Stimulated activated CD4-positive, alpha-beta T cell treated with anti-CD3 and anti-CD28 coated beads, Interleukin-12 subunit alpha, Interleukin-12 subunit beta, amount 100 ng/mL, for 4 hours (primary cell): ENCODE measurements at places on chromosomes 6 and 20.

- peak; percentile 43 for DNase-seq
Observed at GRCh38 chr6:37173493-37174195, 3.7 kb downstream of the PIM1 start.

DNA sequence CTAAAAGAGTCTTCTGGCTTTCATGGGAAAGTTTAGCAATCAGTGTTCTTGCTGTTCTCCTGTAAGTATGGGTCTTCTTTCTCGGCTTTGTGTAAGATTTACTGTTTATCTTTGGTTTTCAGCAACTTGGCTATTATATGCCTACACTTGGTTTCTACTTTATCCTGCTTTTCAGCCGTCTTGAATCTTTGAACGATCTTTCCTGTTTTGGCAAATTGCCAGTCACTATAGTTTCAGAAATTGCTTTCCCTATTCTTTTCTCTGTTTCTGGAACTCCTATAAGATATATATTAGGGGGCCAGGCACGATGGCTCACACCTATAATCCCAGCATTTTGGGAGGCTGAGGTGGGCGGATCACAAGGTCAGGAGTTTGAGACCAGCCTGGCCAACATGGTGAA is 14.6 kb upstream of the SRPK1 start:
- DNase-seq: no peak

GRCh38 chr6:158848490-158848895 is 29.3 kb upstream of the EZR start:
- no peak for DNase-seq

GRCh38 chr6:91415031-91415605 is 828.2 kb upstream of the MAP3K7 start:
- DNase-seq: no peak

DNA sequence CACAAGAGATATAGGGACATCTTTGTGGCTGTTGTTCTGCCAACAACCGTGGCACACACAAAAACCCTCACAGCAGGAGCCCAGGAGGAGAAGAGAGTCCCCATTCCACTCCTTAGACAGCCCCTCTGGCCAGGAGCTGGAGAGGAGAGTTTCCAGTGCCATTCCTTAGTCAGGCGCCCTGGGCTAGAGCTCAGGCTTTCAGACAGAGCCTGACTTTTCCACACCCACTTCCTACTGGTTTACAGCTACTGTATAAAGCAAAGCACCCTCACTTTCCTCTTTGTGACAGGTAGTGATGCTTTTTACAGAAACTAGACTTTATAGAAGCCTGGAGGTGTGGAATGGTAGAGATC is 145.9 kb downstream of the SYCP2 start:
- no peak for DNase-seq

GRCh38 chr6:32700391-32701040 is 34.1 kb upstream of the HLA-DQB1 start:
- peak; percentile 13 for DNase-seq

GRCh38 chr6:105259913-105260889 is 80.4 kb upstream of the POPDC3 start:
- DNase-seq: no peak

DNA sequence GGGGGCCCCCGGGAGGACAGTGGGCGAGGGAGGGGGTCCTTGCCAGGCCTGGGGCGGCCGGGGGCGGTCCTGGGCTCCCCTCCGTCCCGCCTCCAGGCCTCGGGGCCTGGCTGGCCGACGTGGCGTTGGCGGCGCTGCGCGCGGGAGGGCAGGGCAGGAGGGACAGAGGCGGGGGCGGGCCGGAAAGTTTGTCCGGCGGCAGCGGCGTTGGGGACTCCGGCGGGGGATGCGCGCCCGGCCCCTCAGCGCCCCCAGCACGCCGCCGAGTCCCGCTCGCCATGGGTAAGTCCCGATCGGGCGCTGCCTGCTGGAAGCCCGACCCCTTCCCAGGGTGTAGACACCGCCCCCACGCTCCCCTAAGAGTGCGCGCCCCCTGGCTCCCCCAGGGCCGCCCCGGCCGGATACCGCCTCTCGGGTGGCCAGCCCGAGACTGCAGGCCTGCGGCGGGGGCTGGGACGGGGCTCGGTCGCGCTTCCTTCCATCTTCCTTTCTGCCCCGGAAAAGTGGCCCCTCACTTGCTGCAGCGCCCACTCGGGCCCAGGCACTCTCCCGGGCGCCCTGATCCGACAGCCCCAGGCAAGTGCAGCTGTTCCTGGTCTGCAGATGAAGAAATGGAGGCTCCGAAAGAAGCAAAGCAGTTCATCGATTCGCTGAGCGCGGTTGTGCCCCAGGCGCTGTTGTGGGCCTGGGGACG is at the start of gene SLC2A10:
Gene SLC2A10, plus strand, starts transcription at position 191 of the 694 bp plus-strand sequence. Its CDS starts 88 bp downstream, at position 279.
- no peak for DNase-seq

GRCh38 chr20:52103913-52104545 is 87.5 kb downstream of the ZFP64 start:
- DNase-seq: peak; percentile 5

DNA sequence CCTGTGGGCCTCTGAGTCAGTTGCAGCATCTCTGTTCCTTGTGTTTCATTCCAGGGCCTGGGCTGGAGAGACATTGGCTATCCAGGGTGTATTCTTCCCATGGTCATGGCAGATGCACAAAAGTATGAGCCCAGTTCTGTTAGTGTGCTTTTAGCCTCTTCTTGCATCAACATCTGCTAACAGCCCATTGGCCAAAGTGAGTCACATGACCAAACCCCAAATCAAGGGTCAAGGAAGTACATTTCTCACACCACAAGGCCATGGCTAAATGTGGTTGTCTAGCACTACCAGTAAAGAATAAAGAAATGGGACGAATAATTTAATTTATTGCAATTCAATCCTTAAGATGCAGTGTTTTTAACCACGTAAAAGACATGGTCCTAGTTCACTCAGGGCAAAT is 43.9 kb downstream of the NRN1 start:
- DNase-seq: no peak

DNA sequence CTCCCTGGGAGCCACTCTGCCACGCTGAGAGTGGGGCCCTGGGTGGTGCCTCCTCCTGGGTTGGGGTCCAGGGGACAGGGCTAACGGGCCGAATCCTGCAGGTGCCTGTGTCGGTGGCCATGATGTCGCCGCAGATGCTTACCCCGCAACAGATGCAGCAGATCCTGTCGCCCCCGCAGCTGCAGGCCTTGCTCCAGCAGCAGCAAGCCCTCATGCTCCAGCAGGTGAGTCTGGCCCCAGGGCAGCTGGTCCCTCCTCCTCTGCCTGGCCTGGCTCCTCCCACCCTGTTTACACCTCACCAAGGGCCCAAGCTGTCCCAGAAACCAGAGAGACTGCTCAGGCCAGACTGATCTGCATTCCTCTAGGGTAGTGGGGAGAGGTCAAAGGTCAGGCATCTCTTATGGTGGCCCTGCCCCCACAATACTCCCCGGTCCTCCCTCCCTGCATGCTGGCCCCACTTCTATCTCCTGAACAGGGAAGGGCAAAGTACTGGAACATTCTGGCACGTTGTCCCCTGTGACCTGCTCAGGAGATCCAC is 38.6 kb downstream of the FOXP4 start:
- no peak for DNase-seq

DNA sequence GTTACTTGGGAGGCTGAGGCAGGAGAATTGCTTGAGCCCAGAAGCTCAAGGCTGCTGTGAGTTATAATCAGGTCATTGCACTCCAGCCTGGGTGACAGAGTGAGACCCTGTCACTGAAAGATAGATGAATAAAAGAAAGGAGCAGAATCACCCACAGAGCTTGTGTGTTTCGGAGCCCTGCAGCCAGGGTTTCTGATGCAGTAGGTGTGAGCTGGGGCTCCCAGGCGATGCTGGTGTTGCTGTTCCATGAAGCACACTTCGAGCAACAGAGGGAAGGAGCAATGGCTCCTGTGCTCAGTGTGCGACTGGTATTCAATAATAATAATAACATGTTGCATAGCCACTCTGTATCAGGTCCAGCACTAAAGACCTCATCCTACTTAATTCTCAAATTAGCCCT is 197.5 kb upstream of the CST7 start:
- DNase-seq: no peak

- no peak for DNase-seq
Observed at GRCh38 chr20:19633985-19634384, 124.1 kb upstream of the RIN2 start.

DNA sequence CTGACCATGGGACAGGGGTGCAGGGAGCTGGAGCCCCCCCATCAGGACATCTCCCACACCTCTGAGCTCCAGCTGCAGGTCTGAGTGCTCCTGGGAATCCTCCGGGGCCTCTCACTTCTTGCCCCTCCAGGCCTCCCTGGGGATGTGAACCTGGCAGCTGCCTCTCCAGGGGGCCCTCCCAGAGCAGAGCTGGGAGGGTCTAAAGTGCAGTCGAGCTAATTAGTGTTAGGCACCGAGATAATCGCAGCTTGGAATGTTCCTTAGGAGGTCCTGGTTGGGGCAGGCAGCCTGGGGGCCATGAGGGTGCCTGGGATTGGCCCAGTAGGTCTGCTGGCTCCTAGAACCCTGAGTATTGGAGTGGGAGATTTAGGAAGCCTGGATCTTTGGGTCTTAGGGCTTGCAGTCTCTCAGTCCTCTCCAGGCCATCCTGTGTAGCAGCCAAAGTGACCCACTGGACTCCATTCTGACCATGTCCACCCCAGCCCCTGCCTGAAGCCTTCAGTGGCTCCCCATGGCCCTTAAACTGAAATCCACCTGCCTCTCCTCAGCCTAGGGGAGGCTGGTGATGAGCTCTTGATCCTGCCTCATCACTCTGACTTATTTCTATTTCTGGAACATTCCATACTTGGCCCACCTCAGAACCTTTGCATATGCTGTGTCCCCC is 26.0 kb downstream of the CEBPB start:
- DNase-seq: no peak

DNA sequence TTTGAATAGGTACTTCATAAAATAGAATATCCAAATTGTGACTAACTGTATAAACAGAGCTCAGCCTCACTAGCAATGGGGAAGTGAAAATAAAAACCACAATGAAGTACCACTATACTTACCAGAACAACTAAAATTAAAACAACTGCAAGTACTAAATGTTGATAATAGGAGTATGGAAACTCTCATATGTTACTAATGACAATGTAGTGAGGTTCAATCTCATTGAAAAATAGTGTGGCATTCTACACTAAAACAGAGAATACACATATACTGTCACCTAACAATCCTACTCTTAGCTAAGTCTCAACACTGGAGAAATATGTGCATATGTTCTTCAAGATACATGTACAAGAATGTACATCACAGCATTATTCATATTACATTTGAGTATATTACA is 132.0 kb upstream of the CARMIL1 start:
- no peak for DNase-seq

GRCh38 chr6:169365567-169366257 is 112.1 kb upstream of the THBS2 start:
- DNase-seq: no peak

- no peak for DNase-seq
Observed at GRCh38 chr20:53154540-53154939, 182.4 kb downstream of the TSHZ2 start.

DNA sequence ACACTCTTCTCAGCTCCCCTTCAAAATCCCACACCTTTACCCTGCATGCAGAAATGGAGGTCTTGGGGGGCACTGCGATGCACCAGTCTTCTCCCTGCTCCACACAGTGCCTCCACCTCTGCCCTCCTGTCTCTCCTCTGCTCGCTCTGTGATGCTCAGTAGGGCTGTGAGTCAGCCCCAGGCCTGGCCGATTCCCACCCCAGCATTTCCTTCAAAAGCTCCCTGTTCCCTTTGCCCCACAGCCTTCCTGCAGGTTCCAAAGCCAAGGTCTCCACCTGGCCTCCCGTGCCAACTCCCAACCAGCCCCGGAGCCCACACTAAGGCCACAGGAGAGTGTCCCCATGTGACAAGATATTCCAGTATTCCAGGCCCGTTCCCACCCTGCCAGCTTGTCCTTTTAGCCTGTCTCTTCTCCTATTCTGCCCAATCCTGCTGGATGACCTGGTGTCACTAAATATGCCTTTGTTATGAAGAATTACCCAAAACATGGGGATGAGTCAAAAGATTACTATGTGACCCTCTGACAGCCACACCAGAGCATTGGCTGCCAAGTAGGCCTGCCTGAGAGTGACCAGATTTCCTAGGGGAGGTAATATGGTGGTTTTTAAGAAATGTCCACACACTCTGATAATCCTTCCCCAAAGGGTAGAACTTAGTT is 118.9 kb upstream of the NXT1 start:
- DNase-seq: no peak

DNA sequence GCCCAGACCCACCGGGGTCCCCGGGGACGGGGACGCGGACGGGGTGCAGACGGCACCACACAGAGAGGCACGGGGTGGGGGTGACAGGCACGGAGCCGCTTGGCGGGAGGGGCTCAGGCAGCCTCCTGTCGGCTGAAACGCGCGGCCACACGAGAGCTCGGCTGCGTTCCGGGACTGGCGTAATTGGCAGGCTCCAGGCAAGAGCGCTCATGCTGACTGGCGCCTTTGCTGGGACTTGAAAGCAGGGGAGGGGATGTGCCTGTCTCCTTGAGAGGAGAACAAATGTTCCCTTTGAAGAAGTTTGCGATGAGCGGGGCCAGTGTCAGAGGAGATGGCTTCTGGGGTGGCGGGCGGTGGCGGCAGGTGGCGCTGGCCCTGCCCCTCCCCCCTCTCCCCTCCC is 25.8 kb downstream of the BHLHE23 start:
- DNase-seq: no peak

GRCh38 chr6:64040113-64040512 is 404.5 kb downstream of the PHF3 start:
- DNase-seq: no peak

DNA sequence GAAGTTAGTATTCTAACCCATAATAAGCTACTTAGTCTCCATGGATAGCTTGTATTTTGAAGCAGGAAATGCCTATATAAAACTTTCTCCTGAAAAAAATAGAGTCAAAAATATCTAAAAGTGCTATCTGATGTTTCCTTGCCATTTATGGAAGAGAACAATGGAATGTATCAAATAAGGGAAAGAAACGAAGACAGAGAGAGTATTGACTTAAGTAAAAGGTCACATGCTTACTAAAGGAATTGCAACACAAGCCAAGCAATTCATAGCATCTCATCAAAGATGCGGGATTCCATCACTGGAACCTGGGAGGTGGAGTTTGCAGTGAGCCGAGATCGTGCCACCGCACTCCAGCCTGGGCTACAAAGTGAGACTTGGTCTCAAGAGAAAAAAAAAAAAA is 112.9 kb upstream of the DTNBP1 start:
- no peak for DNase-seq
